Activated CD4-positive, alpha-beta T cell treated with anti-CD3 and anti-CD28 coated beads for 36 hours (primary cell): ENCODE measurements at places on chromosomes 5 and 9.

DNA sequence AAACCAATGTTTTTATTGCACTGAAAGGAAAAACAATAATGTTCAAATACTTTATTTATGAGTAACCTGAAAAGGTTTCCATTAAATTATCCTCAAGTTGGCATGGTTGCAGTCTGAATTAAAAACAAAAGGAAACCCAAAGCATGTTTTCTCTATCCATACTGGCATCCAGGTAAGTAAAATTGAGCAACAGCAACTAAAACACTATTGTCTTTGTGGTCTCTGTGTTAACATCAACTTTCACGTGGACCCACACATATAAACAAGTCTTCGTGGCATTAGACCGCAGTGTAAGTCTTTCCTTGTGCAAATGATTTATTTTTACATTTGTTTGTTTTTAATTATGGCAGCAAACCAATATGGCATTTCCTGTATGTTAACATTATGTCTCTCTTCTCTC, 757.6 kb downstream of the SEMA5A start:
- DNase-seq = no peak

- no peak for DNase-seq
These were observed 27.5 kb downstream of the FNIP1 start for GRCh38 chr5:131769336-131769735.

DNA sequence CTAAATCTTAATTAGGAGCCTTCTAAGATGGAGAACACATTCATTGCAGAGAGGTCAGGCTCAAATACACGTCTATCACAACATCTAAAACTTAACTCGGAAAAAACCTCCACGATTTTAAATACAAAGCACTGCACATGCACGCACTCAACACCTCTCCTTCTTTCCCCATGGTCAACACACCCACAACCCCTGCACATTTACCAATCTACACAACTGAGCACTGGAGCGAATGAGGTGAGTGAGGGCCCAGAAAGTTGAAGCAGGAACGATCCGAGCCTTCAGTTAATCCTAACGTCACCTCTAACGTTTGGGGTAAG, 278 bp upstream of the NIPSNAP3A start:
- no peak for DNase-seq

DNA sequence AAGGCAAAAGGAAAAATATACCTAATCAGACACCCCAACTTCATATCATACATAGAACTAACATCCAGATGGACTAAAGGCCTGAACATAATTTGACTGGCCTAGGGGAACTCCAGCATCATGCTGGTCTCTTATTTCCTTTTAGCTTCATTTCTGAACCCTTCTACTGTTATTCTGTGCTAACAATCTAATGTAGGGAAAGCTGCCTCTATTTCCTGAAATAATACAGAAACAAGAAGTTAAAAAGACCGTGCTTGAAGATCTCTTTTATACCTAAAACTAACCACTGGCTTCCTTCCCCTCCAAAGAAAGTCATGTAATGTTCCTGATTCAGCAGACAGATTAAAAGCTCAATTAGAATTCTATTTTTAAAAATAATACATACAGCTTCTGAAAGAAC, 36.7 kb downstream of the LPAR1 start:
- no peak for DNase-seq

GRCh38 chr5:173089581-173089980, 33.4 kb downstream of the CREBRF start:
- no peak for DNase-seq

DNA sequence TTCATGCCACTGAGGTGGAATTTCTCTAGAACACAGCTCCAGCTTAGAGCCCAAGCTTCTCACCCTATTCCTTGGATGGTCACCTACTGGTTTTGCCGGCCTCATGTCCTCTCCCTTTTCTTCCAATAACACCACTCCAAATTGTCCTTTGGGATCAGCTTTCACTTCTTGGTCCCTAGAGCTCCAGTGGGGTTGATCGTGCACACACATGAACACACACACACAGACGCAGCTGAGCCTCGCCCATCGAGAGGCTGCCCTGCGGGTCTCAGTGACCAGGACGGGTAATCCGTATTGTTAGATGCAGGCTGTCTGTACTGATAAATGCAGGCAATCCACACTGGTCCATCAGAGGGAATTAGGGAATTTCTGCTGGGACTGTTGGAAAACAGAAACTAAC, 6.9 kb downstream of the COL23A1 start:
- DNase-seq = no peak

DNA sequence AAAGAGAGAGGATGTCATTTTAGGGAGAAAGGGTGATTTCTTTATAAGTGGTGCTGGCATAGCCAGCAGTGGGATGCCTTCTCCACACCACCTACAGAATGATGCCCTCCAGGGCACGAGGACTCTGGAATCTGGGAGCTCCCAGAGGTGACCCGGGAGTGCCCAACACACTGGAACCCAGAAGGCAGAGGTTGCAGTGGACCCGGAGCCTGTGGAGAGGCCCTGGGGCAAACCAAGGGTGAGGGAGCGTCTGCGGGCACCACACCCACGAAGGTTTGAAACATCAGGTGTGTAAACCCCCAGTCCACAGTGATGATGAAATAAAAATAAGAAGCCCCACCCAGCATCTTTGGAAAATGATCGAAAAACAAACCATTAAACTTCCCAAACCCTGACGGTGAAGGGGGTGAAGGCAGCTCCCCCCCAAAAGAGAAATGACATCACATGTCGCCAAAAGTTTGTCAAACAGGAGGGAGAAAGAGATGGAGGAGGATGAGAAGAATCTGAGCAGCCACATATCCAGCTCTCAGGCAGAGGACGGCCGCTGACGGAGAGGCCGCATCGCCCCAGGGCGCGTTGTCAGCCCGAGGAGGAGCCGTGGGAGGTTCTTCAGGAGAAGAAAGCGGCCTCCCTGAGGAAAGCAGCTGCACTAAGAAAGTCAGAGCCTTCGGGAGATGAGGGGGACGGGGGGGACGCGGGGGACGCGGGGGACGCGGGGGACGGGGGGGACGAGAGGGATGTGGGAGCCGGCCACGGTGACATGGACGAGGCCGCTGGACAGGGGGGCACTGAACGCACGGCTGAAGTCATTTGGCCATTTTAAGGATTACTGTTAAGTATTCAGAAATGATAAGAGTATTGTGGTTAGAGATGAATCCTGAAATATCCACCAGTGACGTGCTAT, 43.1 kb upstream of the NSMF start:
- DNase-seq = no peak

DNA sequence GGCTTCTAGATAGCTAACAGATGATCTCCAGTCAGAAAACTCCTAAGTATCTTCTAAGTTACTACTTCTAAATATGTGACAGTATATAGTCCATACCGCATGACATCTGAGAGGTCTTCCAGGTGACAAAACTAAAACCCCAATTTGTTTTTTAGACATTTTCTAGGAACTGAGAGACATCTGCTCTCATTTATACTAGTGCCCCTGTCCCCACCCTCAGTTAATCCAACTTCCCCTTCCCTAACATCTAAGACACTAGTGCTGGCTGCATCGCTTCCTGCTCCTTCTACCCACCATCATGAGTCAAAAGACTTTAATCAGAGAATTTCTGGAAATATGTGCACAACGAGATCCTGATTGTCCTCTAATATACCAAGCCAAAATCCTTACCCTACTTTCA, 37.9 kb downstream of the FBXW11 start:
- DNase-seq = no peak
